ENCODE measurements at places on chromosomes 7 and 10.

- no peak for DNase-seq
These were observed 2.7 kb downstream of the UPP1 start for GRCh38 chr7:48091506-48092433.

GRCh38 chr10:30431435-30431911, 2.5 kb upstream of the MAP3K8 start:
- no peak for DNase-seq

DNA sequence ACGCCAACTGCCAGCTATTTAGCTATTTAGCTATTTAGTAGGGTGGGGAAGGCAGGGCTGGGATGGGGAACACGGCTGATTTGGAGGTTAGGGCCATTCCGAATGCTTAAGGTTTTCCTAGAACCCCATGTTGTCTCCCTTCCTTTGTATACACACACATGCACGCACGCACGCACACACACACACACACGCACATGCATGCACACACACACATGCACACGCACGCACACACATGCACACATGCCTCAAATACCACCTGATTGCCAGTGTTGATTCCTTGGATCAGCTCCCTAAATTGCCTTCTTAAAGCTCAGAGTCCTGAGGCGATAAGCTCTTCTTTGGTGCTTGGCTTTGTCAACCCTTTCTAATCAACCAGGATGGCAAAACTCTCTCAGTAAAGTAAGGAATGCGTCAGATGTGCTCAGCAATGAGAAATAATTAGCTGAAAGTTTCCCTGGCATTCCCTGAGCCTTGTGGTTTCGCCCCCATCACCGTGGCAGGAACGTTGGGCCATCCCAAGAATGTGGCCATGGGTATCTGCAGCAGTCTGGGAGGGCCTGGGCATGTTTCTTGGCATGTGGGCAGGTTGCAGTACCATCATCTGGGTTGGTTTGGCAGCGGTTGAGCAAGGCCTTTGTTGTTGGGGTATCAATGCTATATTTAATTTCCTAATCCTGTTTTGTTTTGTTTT, 305.6 kb downstream of the LRMDA start:
- DNase-seq = no peak

GRCh38 chr10:69461243-69462025, 10.2 kb downstream of the TSPAN15 start:
- no peak for DNase-seq

- peak; percentile 10 for DNase-seq
These were observed 244.5 kb upstream of the ANKRD30A start for GRCh38 chr10:36880898-36881297.

DNA sequence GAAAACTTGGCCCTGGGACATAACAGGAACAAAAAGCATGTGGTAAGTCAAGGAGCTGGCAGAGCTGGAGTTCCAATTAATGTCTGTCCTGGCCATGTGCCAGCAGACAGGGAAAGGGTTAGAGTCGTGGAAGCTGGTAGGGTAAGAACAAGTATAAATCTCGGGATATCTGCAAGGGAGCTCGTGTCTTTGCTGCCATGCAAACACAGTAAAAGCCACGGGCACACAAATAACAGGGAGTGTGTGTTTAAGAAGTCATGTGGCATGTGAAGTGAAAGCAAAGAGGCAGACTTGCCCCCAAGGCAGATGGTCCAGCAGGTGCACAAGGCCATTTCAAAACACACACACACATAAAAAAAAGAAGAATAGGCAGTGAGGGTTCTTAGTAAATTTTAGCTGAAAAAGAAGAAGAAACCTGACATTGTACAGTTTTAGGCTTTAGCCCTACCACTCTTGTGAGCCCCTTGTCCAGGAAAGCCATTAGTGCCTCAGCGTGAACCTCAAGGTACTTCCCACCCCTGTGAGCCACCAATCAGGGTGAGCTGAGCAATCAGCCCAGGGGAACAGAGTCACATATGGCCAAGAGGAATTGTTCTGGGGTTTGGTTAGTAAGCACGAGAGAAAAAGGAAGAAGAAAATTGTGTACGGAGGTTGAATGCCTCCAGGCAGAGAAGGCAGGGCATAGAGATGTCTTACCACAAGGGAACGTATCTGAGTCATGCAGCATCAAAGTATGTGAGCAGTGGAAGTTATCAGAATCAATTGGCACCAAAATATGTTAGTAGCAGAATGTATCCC, 32.8 kb upstream of the ARHGAP12 start:
- peak; percentile 74 for DNase-seq

DNA sequence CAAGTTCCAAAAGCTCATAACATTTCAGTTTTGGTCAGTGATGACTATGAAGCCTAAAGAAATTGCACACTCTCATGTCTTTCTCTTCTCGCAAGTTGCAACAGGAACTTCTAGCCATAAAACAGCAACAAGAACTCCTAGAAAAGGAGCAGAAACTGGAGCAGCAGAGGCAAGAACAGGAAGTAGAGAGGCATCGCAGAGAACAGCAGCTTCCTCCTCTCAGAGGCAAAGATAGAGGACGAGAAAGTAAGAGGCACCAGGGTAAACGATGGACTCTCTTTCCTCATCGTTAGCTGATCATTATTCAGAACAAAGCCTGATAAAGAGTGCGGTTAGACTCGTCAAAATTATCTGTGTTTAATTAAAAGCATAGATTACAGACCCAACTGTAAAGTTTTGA, 94.7 kb downstream of the HDAC9 start:
- DNase-seq = no peak

DNA sequence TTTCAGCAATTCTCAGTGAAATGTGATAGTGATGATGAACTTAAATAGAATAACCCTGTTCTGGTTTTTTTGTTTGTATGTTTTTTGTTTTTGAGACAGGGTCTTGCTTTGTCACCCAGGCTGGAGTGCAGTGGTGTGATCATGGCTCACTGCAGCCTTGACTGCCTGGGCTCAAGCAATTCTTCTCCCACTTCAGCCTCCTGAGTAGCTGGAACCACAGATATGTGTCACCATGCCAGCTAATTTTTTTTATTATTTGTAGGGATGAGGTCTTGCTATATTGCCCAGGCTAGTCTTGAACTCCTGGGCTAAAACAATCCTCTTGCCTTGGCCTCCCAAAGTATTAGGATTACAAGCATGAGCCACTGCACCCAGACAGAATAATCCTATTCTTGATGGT, 14.3 kb upstream of the COL17A1 start:
- no peak for DNase-seq

DNA sequence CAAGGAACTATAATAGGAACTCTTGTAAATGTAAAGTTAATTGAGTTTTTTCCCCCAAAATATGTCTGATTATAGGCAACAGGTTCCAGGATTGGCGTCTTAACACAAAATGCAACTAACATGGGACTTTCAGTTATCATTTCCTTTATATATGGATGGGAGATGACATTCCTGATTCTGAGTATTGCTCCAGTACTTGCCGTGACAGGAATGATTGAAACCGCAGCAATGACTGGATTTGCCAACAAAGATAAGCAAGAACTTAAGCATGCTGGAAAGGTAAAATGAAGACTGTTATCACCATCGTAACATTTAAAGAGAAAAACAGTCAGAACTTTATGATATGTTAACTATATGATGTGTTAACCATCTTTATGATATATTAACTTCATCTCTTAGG, 63.7 kb downstream of the SP8 start:
- no peak for DNase-seq

GRCh38 chr10:47240173-47240572, 59.8 kb upstream of the GDF10 start:
- no peak for DNase-seq

DNA sequence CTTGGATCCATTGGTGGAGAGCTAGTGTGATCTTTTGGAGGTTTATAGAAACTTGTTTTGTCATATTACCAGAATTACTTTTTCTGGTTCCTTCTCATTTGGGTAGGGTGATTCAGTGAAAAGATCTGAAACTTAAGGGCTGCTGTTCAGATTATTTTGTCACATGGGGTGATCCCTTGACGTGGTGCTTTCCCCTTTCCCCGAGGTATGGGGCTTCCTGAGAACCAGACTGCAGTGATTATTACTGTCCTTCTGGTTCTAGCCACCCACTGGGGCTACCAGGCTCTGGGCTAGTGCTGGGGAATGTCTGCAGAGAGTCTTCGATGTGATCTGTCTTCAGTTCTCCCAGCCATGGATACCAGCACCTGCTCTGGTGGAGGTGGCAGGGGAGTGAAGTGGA, 1030.0 kb downstream of the GRM8 start:
- DNase-seq = no peak

- peak; percentile 22 for DNase-seq
These were observed 72.0 kb upstream of the BTBD16 start for GRCh38 chr10:122199070-122199469.

- DNase-seq = no peak
These were observed 149.0 kb downstream of the NRCAM start for GRCh38 chr7:108307194-108307593.
